ENCODE measurements at places on chromosomes 7 and 10.

DNA sequence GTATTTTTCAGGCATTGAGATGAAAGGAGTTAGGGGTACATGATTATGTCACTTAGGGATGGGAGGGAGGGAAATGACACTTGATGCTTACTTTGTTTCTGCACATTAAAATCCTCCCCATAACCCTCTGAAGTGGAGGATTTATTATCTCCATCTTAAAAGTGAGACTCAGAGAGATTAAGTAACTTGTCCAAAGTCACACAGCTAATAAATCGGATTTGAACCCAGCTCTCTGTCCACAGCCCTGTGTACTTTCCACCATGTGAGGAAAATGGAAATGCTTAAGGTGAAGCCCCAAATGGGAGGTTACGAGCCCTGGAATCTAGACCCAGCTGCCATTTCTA is 58.6 kb downstream of the HK1 start:
- DNase-seq: no peak

GRCh38 chr7:55776196-55776595 is 86.4 kb downstream of the SEPTIN14 start:
- no peak for DNase-seq

GRCh38 chr10:87546971-87547413 is 42.3 kb downstream of the MINPP1 start:
- DNase-seq: no peak

DNA sequence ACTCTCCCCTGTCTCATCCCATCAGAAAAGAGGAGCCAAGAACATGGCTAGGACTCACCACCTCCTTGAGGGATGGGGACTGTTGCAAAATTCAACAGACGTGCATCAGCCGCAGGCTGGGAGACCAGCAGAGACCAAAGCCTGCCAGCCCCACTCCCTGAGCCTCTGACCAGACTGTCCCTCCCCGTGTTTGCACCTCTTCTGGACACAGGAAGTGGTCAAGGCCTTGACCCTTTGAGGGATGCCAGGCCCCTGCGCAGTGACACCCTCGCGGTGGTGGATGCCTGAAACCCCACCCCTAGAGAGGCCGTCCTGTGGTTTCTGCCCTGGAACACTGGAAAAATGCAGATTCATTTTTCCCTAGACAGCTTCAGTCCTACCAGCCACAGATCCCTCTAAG is 128.4 kb upstream of the TCF7L2 start:
- no peak for DNase-seq

GRCh38 chr7:139634087-139634486 is 110.6 kb downstream of the CLEC2L start:
- DNase-seq: no peak

GRCh38 chr10:113983552-113983951 is 60.1 kb upstream of the ADRB1 start:
- no peak for DNase-seq

GRCh38 chr10:14397066-14397465 is 66.3 kb upstream of the FRMD4A start:
- no peak for DNase-seq

GRCh38 chr10:7015457-7015856 is 395.4 kb downstream of the SFMBT2 start:
- DNase-seq: no peak

GRCh38 chr7:1459920-1460820 is 900 bp upstream of the MICALL2 start:
- DNase-seq: no peak

- no peak for DNase-seq
Observed at GRCh38 chr7:31054608-31055278, 2.6 kb downstream of the ADCYAP1R1 start.

DNA sequence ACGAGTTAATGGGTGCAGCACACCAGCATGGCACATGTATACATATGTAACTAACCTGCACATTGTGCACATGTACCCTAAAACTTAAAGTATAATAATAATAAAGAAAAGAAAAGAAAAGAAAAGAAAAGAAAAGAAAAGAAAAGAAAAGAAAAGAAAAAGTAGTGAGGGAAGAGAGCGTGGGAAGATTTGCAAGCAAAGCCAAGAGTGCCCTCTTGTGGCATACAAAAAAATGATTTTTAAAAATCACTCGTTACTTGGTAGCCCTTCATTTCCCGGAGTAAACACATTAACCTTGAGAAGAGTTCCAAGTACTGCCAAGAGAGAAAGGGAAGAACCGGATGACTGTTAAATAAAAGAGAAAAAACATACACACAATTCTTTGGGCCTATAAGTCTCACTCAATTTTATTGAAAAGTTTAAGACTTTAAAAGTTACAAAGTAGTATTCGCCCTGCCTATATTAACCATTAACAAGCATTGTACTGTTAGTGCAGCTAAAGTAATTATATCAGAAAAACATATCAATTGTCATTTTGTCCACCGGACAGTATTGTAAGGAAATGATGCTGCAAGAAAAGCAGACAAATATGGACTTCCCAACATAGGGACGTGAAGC is 6.2 kb upstream of the CH25H start:
- DNase-seq: peak; percentile 41

GRCh38 chr10:95445837-95446486 is 115.2 kb downstream of the SORBS1 start:
- DNase-seq: peak; percentile 56

DNA sequence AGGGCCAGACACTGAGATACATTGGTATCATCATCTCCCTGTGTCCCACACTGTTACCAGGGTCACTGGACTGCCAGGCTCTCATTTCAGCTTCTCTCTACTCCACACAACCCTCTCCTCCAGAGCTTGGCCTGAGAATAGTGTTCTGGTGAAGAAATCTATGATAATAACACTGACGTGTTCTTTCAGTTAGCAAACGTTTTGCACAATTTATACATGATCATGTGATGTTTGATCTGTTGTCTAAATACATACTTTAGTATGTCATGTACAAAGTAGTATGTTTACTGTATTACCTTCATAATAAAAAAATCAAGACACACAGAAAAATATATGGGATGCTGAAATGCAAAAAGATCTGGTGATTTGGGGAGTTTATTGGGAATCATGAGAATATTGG is 5.0 kb downstream of the SLC16A9 start:
- DNase-seq: no peak

DNA sequence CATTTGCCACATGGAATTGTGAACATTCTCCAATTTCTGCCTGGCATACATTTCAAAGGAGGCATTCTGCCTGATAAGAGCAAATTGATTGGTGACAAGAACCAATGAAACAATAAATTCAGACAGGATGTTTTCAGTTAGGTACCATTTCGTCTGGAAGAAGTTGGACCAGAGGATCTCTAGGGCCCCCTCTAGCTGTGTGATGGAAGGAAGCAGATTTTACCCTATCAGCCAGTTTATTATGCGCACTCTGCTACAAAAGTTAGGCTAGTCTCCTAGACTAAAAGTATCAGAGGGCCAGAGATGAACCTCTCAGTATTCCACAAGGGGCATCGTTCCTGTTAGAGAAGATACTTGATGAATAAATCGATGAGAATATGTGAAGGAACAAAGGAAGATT is 118.0 kb downstream of the BUB3 start:
- no peak for DNase-seq

DNA sequence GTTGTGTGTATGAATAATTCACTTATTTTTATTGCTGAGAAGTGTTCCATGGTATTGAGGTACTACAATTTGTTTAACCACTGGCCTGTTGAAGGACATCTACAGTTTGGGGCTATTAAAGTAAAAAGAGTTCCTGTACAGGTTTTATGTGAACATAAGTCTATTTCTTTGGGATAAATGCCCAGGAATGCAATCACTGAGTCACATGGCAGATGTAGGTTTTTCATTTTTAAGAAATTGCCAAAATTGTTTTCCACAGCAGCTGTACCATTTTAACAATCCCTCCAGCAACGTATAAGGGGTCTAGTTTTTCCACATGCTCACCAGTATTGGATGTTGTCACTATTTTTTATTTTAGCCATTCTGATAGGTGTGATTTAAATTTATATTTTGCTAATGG is 243.9 kb downstream of the TNS3 start:
- no peak for DNase-seq

DNA sequence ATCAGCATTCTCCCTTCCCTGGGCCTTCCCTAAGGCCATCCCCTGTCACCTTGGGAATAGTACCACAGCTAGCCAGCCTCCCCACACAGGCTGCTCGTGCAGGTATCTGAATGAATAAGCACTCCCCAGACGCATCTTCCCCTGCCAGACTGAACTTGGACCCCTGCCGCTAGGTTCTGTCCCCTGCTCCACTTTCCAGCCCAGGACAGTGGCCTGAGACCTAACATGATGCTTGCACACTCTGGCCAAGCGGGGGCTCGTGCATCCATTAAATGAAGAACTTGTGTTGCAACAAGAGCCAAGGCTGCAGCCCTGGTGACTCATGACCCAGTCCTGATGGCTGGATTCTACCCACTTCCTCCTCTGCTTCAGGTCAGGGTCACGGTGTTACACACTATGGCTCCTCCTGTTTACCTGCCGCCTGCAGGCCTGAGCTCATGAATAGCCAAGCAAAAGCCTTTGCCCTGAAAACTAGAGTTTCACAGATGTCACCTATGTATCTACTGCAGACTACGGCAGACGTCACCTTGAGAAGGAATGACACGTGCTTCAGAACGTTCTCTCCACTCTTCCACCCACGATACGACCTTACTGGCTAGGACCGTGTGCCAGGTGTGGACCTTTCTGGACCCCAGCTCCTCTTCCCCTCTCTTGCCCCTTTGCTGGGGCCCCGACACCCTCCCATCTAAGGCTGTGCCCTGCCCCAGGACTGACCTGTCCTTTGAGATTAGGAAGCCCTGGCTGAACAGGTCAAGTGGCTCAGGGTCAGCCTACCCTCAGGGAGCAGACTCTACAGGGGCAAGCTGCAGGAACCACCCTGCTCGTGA is 6.5 kb downstream of the ASB13 start:
- DNase-seq: peak; percentile 17

- DNase-seq: no peak
Observed at GRCh38 chr10:76558586-76558985, 1079.0 kb downstream of the KCNMA1 start.

GRCh38 chr10:97255512-97256293 is 36.7 kb downstream of the ARHGAP19 start:
- DNase-seq: no peak

DNA sequence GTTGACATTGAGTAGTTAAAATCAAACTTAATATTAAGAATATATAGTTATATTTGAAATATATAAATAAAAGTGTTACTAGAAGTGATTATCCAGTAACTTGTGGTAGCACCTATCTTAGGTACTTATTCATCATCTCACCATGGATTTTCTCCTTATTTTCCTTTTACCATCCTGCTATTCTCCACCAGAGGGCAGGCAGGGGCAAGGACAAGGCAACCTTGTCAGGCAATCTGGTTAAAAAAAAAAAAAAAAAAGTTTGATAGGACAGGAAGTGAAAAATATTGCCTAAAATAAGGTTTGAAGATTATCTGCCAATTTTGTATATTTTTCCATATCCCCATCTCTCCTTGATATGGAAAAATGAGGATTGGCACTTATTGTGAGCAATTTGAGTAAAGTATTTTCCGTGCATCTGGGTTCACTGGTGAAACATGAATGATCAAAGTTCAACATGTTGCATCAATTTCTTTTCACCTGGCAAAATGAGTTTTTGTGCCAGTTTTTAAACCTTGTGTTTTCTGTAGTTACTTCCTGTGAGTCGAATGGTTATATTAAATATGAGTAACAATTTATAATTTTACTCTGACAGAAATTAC is 256.7 kb downstream of the AGMO start:
- peak; percentile 17 for DNase-seq

DNA sequence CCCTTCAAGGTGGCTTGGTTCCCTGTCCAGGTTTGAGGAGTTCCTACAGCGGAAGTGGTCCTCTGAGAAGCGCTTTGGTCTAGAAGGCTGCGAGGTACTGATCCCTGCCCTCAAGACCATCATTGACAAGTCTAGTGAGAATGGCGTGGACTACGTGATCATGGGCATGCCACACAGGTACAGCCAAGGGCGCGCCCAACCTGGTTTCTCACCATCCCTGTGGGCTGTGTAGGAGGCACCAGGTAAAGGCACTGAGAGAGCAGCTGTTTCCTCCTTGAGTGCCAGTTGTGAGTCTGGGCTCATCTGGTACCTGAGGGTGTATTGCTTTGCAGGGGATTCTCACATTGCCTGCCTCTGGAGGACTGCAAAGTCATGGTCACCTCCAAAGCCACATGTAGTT is 68.0 kb downstream of the OGDH start:
- no peak for DNase-seq

GRCh38 chr7:86469680-86470295 is 173.9 kb upstream of the GRM3 start:
- peak; percentile 67 for DNase-seq

DNA sequence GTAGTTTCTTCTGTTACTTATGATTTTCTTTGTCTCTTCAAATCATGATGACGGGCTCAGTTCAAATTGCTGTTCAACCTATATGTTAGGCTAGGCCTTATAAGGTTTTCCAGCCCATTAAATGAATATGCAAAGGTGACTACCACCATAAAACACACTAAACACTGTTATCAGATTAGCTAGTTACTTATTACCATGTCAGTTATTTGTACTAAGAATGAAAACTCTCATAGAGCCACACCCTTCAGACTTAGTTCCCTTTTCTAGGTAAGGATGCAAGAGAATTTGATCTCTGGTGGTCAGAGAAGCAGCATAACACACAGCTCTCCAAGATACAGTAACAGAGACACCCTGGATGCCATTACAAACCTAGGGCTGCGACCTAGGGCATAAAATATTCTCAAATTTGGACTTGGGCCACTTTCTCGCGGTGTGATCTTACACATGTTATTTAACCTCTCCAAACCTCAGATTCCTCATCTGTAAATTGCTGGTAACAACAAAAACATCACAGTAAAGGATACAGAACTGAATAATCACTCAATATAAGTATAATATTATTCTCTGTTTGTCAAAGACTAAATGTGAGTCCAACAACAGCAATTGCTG is 35.6 kb downstream of the ANKMY2 start:
- DNase-seq: no peak

GRCh38 chr10:1186683-1186990 is 130.5 kb downstream of the WDR37 start:
- DNase-seq: no peak

DNA sequence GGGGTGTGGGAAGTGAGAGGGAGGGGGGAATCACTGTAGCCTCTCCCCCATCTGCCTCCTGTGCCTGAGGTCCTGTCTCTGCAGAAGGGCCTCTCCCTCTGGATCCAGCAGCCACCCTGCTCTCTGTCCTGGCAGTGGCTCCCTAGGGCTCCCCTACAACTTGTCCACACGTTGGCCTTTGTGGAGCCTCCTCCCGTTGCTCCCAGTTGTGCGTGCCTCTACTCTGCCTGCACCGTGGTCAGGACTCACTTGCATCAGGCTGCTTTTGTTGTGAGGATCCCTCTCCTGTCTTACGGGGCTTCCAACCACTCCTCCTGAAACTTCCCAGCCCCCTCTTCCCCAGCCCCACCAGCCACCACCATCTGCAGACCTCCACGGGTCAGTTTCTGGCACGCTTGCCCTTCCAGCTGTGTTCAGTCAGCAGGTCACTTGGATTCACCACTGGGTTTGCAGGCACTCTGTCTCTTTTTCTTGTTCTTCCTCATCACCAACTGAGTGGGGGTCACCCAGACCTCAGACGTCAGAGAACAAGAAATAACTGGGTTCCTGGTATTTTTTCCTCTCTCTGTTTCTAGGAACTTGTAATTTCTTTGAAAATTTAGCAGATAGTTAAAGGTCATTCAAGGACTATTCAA is 62.3 kb downstream of the RAMP3 start:
- DNase-seq: no peak

- no peak for DNase-seq
Observed at GRCh38 chr7:81789406-81790119, 19.7 kb upstream of the HGF start.
